ENCODE measurements at places on chromosomes 5 and 9. TPM values are rescaled to one million over a fixed set of nuclear protein-coding genes. Genes with fewer than 3 reads are reported as not detected.
A peak's percentile ranks its signal among the peaks of the same experiment; 100 is the strongest.

DNA sequence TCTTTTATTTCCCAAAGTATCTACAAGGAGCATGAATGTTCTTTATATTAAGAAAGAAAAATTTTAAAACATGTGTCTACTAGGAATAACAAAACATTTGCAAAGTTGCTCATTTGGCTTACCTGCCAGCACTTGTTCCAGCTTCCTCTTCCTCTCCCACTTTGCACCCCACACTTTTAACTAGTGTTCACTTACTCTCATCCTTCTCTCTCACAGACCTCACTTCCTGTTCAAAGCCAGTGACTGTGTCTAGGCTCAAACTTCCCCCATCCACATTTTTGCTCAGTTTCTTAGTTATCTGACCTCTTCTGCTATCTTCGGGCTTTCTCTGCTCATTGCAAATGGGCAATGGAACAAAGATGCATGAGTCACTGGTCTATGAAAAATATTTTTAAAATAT lies 512.2 kb upstream of the ZNF462 start:
- DNase-seq: no peak

GRCh38 chr9:121388140-121388905 lies 18.3 kb upstream of the STOM start:
- no peak for DNase-seq

DNA sequence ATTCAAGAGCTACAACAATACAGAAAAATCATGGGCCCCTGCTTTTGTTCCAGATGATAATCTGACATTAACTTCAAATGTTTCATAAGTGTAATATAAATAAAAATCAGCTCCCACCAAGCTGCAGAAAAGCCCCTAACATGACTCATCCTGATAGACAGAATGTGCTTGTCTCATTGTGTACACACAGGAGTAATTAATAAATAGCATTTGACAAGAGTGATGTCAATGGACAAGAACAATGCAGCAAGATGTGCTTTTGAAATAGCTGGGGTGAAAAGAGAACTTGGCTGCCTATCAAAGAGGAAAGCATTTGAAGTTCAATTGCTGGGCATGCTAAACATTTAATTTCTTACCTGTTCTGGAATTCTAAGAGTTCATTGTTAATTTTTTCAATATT lies 79.2 kb downstream of the DNAH5 start:
- DNase-seq: no peak

DNA sequence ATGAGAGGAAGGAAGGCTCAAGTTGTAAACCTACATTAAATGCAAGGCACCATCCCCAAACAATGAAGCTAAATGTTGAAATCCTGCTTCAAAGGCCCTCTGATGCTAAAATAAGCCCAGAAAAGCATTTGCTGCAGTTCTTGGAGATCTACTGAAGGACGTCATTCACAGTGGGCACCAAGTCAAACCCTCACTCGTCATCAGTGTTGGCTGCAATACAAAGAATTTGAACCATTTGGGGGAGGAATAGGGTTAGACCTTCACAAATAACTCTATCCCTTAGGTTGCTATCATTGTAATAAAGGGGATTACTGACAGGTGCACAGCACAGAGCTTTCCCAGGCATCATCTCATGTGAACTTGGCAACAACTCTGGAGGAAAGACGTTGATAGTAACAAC lies 9.3 kb upstream of the MEGF9 start:
- DNase-seq: no peak

DNA sequence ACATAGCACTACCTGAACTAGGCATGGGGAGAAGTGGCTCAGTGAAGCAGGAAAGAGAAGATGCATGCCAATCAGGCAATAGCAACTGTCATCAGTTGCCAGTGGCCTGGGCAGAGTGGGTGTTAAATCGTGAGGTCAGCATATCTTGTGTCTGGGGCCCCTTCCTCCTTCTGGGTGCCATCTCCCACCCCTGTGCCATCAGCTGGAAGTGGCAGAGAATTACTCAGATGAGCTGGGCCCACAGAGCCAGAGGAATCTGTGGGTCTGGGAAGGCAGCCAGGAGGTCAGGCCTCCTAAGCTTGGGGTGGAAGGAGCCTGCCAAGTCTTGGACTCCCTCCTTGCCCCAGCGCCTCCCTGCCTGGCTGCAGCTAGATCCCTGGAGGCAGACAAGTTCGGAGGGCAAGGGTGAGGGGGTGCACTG lies 66.5 kb downstream of the GALNT12 start:
- DNase-seq: no peak

- peak; percentile 51 for DNase-seq
These were observed 2.5 kb downstream of the GPBP1 start for GRCh38 chr5:57176350-57176857.

DNA sequence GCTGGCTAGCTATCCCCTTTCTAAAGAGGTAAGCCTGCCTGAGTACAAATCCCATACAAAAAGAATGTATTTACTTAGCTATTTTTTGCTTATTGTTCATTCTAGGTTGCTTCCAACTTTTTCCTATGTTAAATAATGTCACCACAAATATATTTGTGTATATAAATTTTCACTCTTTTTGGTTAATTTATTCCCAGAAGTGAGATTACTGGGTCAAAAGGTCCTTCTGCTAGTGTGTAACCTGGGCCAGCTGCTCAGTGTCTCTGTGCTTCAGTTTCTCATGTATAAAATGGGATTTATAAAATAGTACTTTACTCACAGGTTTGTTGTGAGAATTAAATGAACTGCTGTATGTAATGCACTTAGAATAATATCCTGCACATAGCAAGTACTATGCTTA lies 23.9 kb upstream of the DMRT2 start:
- DNase-seq: no peak

DNA sequence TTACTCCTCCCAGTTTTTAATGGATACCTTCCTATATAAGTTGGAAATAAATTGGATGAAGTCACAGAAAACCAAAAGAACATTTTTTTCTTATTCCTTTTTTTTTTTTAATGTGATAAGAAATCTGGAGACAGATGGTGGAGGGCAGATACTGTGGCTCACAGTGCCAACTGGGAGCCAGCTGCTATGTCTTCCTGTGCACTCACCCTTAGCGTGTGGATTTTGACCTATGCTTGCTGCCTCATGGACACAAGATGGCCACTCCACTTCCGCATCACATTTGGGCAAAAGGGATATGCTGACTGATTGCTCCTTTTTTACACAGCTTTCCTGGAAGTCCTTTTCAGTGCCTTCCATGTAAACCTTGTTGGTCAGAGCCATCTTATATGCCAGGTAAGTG lies 342.6 kb downstream of the MAN2A1 start:
- DNase-seq: no peak

DNA sequence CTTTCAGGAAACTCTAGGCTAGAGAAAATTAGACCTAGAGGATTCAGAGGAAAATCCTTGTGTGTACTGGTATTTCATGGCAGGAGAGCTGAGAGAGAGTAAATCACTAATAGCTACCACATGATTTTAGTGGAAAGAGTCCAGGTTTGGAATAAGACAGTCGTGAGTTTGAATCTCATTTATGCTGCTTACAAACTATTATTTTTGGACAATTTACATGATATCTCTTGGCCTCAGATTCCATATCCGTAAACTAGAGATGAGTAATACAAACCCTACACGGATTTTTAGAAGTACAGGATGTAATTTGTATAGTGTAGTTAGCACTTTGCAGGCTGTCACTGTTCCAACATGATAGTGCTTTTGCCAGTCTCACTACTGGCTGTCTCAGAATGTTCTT lies 2.7 kb downstream of the IL31RA start:
- DNase-seq: no peak

DNA sequence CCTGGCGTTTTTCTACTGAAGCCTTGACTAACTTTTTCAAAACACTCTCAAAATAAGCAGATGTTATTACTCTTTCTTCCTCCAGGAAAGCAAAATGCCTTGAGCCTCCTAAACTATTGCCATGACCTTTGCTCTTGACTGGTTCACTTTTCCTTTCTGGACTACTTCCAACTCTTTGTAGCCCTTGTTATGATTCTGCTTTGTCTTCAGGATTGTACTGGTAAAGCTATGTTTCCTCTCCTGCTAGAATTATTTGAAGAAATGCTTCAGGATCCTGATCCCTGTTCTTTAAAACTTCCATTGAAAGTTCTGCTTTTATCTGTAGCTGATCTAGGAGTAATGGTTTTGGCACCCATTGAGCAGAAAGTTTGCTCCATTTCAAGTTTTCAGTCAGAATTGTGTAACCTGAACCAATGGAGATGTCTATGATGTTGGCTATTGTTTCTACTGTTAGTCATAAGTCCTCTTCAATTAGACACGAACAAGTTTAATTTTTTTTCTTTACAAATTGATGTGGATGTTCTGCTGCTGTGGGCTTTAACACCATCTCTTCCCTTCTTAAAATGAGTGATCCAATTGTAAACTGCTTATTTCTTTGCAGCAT lies 1356.4 kb downstream of the EFNA5 start:
- DNase-seq: no peak

DNA sequence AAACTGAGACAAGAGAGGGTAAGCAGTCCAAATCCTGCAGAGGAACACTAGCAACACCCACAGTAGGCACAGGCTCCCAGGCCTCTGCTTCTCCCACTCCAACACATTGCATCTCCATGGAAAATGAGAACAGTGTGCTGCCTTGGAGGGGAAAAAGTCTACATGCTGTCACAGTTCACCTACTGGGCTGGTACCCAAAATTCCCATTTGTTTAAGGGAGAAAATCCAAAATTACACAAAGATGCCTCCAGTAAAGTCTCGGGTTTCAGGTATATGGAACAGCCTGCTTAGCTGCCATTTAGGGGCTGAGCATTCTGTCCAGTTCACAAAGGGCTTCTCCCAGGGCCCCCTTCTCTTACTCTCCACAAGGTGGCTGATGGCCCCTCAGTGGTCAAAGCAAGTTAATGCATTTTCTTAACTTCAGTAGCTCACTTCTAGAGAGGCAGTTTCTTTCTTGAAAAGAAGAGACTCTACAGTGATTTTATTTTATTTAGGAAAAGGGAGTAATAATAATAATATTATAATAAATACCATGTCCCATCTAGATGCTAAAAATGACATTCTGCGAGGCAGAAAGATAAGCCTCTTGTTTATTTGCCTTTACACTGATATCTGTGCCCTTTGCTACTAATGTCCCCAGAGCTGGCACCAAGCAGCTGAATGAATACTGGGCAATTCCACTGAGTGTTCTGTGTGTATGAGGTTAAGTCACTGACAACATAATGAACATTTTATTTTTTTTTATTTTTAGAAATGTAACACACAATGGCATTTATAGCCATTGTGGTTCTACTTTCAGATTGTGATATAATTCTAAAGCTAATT lies 89.4 kb downstream of the RGS7BP start:
- no peak for DNase-seq

- no peak for DNase-seq
These were observed 6.2 kb upstream of the ORM1 start for GRCh38 chr9:114316605-114317230.

DNA sequence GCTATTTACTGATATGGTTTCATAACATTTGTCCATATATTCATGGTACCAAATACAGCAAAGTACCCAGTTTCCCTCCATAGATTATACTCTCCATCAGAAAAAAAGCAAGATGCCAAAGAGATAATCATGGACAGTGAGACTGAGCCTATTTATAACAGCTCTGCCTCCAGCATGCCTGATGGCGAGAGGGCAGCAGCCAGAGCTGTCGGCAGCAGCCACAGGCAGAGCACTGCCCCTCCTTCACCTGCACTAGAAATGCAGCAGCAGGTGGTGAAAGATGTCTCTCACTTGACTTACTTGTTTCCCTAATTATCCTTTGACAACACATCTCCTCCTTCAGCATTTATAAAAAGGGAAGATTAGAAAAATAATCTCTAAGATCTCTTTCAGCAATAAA lies 32.4 kb downstream of the CTNNAL1 start:
- no peak for DNase-seq

DNA sequence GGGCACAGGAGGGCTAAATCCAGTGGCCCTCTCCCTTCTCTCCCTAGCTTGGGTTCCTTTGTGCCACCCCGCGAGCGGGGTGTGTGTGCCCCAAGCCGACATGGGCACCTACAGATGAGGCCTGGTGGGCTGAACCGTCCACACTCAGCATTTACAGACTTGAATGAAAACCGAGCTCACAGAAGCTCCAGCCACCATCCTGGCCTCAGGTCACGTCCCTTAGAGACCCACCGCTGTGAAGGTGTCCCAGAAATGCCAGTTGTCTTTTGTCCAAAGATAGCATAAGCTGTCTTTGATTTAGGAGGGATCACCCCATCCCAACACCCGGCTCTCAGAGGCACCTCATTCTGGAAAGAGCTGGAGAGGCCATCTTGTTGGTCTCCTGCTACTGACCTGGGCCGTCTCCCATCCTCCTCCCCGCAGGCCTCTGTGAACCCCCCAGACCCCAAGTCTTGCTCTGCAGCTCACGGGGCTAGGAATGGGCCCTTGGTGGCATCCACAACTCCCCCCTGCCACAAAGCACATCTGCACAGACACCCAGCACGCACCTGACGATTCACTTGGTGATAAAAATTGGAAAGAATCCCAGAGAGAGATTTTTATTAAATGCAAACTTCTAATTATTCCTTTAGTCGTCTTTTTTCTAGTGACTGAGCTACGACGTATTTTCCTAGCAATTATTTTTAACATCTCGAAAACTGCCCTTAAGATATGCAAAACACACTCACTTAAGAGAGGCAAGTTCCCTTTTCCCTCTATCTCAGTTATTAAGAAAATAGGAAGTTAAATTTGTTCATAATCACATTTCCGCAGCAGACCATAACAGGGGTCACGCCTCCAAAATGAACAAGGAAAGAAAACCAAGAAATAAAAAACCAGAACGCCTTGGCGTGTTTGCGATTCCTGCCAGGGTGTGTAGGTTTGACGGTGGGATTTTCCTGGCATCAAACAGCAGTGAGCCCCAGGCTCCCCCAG lies 80.5 kb upstream of the LMX1B start:
- DNase-seq: no peak

NFIB gene
- polyA plus RNA-seq: not detected

NPR3 gene
- polyA plus RNA-seq: not detected

CDKN2A gene
- 2.6 TPM for polyA plus RNA-seq

NR5A1 gene
- polyA plus RNA-seq: not detected
